ENCODE measurements at places on chromosomes 11 and 22. TPM values are rescaled to one million over a fixed set of nuclear protein-coding genes. Genes with fewer than 3 reads are reported as not detected.

MYO7A gene
- 1.3 TPM for total RNA-seq

HOATZ gene
- total RNA-seq, result not detected

WBP2NL gene
- total RNA-seq, result not detected

HBG2 gene
- not detected for total RNA-seq

SMTNL1 gene
- not detected for total RNA-seq

SLC29A2 gene
- 7.0 TPM for total RNA-seq

CACNA1I gene
- 0.06 TPM for total RNA-seq

SLCO2B1 gene
- 2.9 TPM for total RNA-seq

TRIM6 gene
- 9.9 TPM for total RNA-seq

KCNK4 gene
- not detected for total RNA-seq

Data from A549 treated with Mapracorat at 1 μM for 4 hours (cell line).